ENCODE measurements at places on chromosomes 16 and 17. TPM values are rescaled to one million over a fixed set of nuclear protein-coding genes. Genes with fewer than 3 reads are reported as not detected.

The HP gene
- not detected for total RNA-seq

The BPTF gene
- total RNA-seq = 77.1 TPM

GRCh38 chr16:85029408-85029784 is 1.8 kb downstream of the KIAA0513 start:
- H3K27ac ChIP-seq = peak overlapping the region; percentile 91
- H3K4me1 ChIP-seq = peaks cover 36% of the 10 kb centered on the region
- H3K4me3 ChIP-seq = peak overlapping the region; percentile 89
- H3K36me3 ChIP-seq = peaks cover 8% of the 10 kb centered on the region
- DNase-seq = peak; percentile 87
- H3K27me3 ChIP-seq = peaks cover 1% of the 10 kb centered on the region

The SLC5A11 gene
- total RNA-seq = not detected

- H3K27ac ChIP-seq = no peak overlapping the region
- no peak for DNase-seq
- H3K36me3 ChIP-seq = no peaks in the 10 kb centered on the region
Measured at GRCh38 chr16:73217654-73218053, 169.7 kb upstream of the ZFHX3 start.

The PYY gene
- not detected for total RNA-seq

The RAB11FIP4 gene
- 26.4 TPM for total RNA-seq

The TAT gene
- total RNA-seq = not detected

DNA sequence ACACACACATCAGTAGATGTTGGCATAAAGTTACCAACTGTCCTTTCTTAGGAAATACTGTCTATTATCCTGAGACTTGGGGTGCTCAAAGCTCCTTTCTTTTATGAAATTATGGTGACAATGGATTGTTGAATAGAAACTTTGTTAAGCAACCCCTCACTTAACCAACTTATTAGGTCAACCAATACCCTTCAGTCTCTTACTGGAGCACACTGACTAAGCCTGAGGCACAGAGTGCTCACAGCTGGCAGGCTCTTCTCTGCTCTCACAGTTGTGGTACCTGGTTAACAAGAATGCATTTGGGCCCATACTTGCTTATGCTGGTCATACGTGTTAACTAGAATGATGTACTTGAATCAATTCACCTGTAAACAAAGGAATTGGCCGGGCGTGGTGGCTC is 24.8 kb downstream of the CD300LF start:
- peaks cover 18% of the 10 kb centered on the region for H3K27me3 ChIP-seq
- no peak overlapping the region for H3K4me3 ChIP-seq
- peaks cover 14% of the 10 kb centered on the region for H3K4me1 ChIP-seq
- H3K27ac ChIP-seq = no peak overlapping the region

DNA sequence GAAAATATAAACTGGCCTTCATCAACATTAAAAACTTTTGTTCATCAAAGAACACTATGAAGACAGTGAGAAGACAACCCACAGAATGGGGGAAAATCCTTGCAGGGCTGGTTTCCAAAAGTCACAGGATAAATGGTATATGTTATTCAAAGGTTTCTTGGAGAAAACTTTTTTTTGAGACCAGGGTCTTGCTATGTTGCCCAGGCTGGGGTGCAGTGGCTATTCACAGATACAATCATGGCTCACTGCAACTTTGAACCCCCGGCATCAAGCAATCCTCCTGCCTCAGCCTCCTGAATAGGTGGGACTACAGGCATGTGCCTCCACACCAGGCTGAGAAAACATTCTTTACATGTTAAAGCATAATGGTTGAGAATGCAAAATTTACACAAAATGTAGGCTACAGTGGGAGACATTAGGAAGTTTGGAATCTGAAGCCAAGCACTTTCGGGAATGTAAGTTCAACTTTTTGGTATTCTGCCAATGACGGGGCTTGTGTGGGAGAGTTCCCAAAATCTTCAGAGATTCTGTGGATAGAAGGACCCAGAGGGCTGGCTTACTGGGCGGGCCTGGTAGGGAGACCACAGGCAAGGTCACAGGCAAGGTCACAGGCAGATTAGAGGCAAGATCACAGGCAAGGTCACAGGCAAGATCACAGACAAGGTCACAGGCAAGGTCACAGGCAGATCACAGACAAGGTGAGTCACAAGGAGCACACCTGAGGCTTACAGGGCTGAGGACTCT is 24.2 kb upstream of the ATP2A3 start:
- H3K4me3 ChIP-seq = no peak overlapping the region
- DNase-seq = no peak
- no peak overlapping the region for H3K27ac ChIP-seq
- peaks cover 3% of the 10 kb centered on the region for H3K4me1 ChIP-seq

The CPD gene
- total RNA-seq = 33.4 TPM

- no peaks in the 10 kb centered on the region for H3K36me3 ChIP-seq
- H3K27me3 ChIP-seq = no peaks in the 10 kb centered on the region
- no peak for DNase-seq
- no peak overlapping the region for H3K27ac ChIP-seq
Measured at GRCh38 chr17:54255696-54256095, 433.0 kb downstream of the KIF2B start.

The PSMB3 gene
- total RNA-seq = 356 TPM

All from activated CD4-positive, alpha-beta T cell treated with anti-CD3 and anti-CD28 coated beads, Interleukin-2, amount 10 ng/mL, durations not matched to agents 24 days and 14 days (primary cell).